ENCODE measurements at places on chromosomes 1 and 21.

DNA sequence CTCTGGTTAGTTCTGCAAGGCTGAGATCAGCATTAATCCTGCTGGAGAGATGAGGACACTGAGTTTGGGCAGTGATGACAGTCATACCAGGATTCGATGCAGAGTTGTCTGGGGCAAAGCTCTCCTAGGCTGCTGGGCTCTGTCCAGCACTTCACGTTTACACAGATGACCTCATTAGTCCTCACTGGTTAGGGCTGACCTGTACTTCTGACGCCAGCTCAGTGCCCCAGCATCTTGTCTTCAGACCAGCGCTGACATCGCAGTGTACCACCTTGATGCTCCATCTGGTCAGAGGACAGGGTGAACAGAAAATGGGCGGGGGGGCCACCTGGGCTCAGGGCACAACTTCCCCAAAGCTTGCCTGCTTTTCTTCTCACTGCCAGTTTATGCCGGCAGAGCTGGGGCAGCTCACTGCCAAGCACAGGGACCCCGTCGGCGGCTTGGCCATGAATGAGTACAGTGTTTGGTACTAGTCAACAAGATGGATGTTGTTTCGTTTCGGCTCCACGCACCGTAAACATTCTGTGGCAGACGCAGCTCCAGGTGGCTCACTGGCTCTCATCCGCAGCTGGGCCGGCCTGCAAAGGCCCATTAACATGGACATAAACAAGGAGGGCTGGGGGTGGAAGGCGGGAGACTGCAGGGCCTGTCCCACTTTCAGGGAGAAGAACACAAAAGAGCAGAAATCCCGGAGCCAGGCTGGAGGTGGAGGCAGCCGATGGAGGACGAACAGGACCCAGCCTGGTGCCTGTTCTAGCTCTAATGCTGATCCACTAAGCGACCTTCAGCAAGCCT is 118.7 kb downstream of the GLIS1 start:
- DNase-seq, result no peak

DNA sequence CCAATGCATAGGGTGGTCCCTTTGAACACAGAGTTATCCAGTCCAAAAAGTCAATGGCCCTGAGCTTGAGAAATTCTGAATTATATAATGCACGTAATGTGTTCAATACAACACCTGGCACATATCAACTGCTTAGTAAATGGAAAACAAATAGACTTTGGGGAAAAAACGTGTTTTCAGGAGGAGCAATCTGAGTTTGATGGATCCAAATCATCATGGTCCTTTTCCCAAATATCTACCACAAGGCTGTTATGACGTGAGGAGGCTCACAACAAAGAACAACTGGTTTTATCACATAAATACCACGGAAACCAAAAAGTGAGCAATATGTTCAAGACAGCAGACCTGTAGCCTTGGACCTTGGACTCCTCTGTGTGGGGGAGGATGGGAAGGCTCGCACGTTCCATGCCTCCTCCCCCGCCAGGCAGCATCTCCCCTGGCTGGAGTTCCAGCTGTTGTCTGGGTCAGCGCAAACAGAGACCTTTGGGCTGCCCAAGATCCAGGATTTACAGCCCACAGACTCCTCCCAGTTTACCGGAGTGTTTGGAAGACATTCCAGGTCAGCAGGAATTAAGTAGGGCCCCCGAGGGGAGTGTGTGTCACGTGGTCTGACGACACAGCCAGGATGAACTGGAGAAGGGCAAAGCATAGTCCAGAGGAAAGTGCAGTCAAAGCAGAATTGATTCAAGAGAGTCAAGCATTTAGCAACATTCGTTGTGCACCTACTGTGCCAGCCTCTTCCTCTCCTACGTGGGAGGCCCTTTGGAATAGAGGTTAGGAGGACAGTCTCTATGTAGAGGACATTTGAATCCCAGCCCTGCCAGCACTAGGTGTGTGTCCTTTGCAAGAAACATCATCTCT is 32.2 kb upstream of the MED18 start:
- no peak for DNase-seq

- no peak for DNase-seq
Measured at GRCh38 chr1:76471536-76471935, 395.7 kb upstream of the ST6GALNAC5 start.

DNA sequence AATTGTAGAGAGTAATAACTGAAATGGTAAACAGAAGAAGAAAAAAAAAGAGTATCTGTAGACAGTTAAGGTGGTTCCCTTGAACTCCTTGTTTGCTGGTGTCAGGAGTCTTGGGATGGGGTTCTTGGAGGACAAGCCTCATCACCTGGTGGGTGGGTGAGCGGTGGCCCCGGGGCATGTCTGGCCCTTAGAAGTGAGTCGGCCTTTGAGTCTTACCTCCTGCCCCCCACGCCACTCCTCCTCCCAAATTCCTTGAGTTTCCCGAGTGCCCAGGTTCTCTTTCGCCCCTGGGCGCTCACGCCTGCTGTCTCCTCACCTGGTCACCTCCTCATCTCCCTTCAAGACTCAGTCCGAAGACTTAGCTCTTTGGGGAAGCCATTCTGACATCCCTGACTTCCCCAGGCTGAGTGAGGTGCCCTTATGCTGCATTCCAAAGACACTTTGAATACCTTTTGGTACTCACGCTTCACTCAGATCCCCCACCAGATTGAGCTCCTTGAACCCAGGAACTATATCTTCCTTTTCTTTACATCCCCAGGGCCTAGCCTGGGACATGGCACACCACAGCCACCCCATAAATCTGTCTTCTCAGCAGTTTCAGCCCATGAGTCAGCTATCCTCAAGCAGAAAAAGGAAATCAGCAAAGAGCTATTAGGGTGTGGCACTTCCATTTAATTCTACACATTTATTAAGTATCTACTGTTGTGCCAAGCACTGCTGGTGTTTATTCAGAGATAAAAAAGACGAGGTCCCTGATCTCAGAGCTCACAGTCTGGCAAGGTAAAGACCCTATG is 13.5 kb upstream of the IKBKE start:
- DNase-seq, result no peak

- DNase-seq, result peak; percentile 14
Measured at GRCh38 chr1:168469690-168470089, 74.1 kb downstream of the XCL2 start.

All from activated gamma-delta T cell treated with anti-CD3 and anti-CD28 coated beads, Interleukin-2, amount 50 U/mL, for 16 hours (primary cell).